B cell (primary cell): ENCODE measurements at places on chromosomes 3 and 15. TPM values are rescaled to one million over a fixed set of nuclear protein-coding genes. Genes with fewer than 3 reads are reported as not detected.

GRCh38 chr3:69665026-69665737, 74.1 kb upstream of the MITF start:
- no peak overlapping the region for H3K27ac ChIP-seq
- no peaks in the 10 kb centered on the region for H3K36me3 ChIP-seq
- DNase-seq, result no peak

GRCh38 chr3:179921500-179921899, 115.2 kb downstream of the PEX5L start:
- no peak overlapping the region for H3K27ac ChIP-seq
- no peak overlapping the region for H3K4me3 ChIP-seq
- H3K27me3 ChIP-seq, result no peaks in the 10 kb centered on the region
- no peaks in the 10 kb centered on the region for H3K36me3 ChIP-seq

- no peaks in the 10 kb centered on the region for H3K4me1 ChIP-seq
- no peaks in the 10 kb centered on the region for H3K27me3 ChIP-seq
- no peak overlapping the region for H3K4me3 ChIP-seq
- DNase-seq, result no peak
- H3K27ac ChIP-seq, result no peak overlapping the region
Observed at GRCh38 chr3:180523040-180523439, 78.9 kb upstream of the TTC14 start.

DNA sequence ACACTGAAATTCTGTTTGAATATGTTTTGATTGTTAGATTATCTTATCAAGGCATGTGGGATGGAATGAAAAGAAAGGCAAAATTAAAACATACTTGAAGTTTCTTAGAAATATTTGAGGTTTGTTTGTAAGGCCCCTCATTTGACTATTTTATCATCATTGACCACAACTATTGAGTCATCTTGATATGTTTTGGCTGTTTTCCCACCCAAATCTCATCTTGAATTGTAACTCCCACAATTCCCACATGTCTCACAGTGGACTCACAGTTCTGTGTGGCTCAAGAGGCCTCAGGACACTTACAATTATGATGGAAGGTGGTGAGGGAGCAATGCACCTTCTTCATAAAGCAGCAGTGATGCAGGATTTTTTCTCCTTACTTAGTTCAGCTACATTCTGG, 917.1 kb downstream of the PLOD2 start:
- DNase-seq, result no peak
- no peaks in the 10 kb centered on the region for H3K36me3 ChIP-seq
- no peak overlapping the region for H3K27ac ChIP-seq
- H3K4me3 ChIP-seq, result no peak overlapping the region
- no peaks in the 10 kb centered on the region for H3K27me3 ChIP-seq

DNA sequence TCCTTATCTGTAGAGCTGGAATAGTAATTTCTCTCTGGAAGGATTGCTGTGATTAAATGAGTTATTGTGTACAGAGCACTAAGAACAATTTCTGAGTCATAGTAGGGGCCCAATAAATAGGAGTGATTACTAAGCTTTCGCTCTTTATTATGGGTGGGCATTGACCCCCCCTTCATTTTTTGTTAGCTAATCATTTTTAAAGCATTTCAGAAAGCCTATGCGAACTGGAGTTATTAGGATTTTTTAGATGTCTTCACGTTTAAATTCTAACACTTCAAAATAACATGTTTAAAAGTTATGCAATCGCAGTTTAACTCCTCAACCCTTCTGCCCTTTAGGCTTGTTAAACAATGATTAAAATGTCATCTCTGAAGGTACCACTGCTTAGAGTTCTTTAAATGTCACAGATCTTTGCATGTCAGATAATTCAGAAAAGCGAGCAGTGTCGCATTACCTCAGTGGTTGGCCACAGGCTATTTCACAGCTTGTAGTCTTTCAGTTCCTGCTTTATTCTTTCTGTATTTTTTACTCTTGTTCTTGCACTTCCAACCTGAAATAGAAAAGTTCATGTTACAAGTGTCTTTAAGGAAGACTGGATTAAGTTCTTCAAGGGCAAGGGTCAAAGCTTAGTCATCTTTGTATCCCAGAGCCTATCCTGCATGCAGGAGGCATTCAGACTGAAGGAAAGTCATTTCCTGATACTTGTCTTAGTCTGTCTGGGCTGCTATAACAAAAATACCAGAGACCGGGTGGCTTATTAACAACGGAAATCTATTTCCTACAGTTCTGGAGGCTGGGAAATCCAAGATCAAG, 102.9 kb downstream of the FNDC3B start:
- H3K4me1 ChIP-seq, result peaks cover 20% of the 10 kb centered on the region
- no peak overlapping the region for H3K27ac ChIP-seq
- H3K4me3 ChIP-seq, result no peak overlapping the region

GRCh38 chr3:141972399-141972798, 96.0 kb downstream of the ATP1B3 start:
- H3K4me3 ChIP-seq, result no peak overlapping the region
- no peaks in the 10 kb centered on the region for H3K27me3 ChIP-seq
- no peaks in the 10 kb centered on the region for H3K36me3 ChIP-seq
- H3K4me1 ChIP-seq, result no peaks in the 10 kb centered on the region
- no peak overlapping the region for H3K27ac ChIP-seq

- no peaks in the 10 kb centered on the region for H3K36me3 ChIP-seq
- H3K27me3 ChIP-seq, result peaks cover 19% of the 10 kb centered on the region
- peaks cover 16% of the 10 kb centered on the region for H3K4me1 ChIP-seq
- H3K4me3 ChIP-seq, result no peak overlapping the region
- H3K27ac ChIP-seq, result no peak overlapping the region
Observed at GRCh38 chr15:91849749-91850161, 3.8 kb upstream of the SLCO3A1 start.

DNA sequence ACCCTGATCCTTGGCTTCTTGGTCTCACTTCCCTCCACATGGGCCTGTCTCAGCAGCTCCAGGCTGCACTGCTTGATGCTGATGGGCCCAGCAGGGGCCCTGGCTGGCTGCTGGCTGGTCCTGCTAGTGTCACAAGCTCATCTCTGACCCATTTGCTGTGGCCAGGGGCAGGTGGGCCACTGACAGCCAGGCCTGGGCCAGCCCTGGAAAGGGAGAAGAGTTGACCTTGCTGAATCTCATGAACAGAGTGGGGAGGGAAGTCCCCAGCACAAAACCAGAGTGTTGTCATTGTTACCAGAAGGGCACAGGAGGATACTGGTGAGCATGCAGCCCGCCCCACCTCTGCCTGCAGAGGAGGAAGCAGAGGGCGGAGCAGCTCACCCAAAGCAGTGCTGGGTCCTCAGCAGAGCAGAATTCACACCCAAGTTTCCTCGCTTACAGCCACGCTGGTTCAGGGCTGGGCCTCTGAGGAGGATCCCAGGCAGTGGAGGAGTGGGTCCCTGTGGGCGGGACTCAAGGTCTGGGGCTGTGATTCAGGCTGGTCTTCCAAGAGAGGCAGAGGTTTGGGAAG, 7.6 kb upstream of the KLF15 start:
- H3K4me1 ChIP-seq, result no peaks in the 10 kb centered on the region
- H3K27ac ChIP-seq, result no peak overlapping the region
- DNase-seq, result no peak
- H3K27me3 ChIP-seq, result peaks cover 8% of the 10 kb centered on the region
- no peaks in the 10 kb centered on the region for H3K36me3 ChIP-seq
- H3K4me3 ChIP-seq, result no peak overlapping the region

DNA sequence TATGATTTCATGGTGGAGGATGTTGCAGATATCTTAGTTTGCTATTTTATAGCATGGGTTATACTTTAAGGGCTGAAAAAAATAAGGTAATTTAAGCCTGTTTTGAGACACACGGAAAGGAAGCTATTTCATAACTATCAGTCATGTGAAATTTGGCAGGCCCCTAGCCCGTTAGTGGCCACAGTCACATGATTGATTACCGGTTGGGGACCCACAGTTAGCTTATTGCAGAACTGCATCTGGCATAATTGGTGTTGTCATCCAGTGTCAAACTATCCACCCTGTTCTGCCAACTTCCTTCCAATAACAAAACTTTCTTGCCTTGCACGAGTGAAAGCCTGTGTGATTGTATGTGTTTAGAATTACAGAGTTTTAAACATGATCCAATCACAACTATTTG, 35.2 kb downstream of the FNDC3B start:
- H3K4me1 ChIP-seq, result no peaks in the 10 kb centered on the region
- no peak for DNase-seq
- H3K27ac ChIP-seq, result no peak overlapping the region
- no peaks in the 10 kb centered on the region for H3K27me3 ChIP-seq

DNA sequence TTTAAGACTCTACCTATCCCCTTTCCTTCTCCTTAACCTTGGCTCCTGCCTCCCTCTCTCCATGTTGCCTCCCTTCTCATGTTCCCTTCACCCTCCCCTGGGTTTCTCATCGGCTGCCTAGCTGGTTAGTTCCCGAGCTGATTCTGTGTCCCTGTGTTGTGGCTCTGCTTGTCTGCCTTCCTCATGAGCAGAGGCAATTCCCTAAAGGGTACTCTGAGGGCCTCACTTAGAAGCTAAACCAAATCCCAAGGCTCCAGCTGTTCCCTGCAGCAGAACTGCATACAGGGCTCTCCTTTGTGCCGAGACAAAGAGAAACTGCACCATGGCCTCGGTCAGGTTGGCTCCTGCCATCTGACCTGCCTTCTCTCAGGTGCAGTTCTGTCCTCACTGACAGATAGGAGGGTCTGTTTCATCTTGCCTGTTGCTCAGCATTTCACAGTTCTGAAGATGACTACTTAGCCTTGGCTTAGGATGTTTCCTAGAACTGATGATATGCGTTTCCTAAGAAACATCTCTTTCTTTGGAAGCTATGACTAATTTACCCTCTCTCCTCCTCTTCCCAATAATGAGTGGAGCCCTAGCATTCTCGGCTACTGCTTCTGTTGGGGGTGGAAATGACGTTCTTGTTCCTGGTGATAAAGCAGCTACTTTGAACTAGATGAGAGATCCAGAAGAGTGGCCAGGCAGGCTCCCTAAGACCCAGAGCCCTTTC, 27.1 kb downstream of the DUOX1 start:
- no peak for DNase-seq
- H3K4me1 ChIP-seq, result no peaks in the 10 kb centered on the region
- no peak overlapping the region for H3K27ac ChIP-seq
- no peaks in the 10 kb centered on the region for H3K27me3 ChIP-seq
- no peaks in the 10 kb centered on the region for H3K36me3 ChIP-seq
- H3K4me3 ChIP-seq, result no peak overlapping the region

NRROS gene
- 40.1 and 50.3 TPM in 2 replicates for polyA plus RNA-seq
